ENCODE measurements at places on chromosomes 11 and 22.

DNA sequence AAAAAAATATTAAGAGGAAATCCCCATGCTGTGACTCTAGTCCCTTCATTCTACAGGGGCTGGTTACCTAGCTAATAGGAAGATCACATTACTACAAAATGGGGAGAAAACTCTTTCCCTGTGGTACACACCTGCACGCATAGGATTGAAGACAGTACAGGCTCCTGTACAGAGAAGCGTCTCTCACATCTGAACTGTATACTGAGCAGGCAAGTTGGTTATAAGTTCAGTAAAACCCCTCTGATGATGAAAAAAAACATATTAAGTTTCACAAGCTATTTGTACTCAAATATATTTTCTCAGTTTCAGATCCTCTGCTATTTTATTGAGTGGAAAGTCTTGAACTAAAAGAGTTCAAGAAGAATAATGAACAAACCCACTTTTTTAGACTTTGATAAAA, 156.9 kb upstream of the HSD17B12 start:
- DNase-seq: no peak

DNA sequence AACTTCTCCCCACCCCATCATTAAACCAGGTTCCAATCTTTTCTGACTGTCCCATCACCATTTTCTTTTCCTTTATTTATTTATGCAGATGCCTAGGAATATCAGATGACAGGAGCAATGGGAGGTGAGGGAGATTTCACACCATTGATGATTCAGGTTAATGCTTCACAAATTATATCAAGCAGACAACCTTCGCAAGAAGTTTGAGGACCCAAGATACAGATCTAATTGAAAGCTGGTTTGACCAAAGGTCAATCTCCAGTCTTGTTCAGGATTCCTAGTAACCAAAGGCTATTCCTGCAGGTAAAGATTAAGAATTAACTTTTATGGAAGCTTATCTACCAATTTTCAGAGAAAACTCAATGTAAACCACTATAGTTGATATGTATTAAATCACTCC, 54.4 kb downstream of the SLC35F2 start:
- DNase-seq: no peak

- no peak for DNase-seq
Observed at GRCh38 chr22:35103761-35104160, 37.8 kb downstream of the ISX start.

GRCh38 chr22:40720538-40721256, 41.4 kb downstream of the MCHR1 start:
- no peak for DNase-seq

DNA sequence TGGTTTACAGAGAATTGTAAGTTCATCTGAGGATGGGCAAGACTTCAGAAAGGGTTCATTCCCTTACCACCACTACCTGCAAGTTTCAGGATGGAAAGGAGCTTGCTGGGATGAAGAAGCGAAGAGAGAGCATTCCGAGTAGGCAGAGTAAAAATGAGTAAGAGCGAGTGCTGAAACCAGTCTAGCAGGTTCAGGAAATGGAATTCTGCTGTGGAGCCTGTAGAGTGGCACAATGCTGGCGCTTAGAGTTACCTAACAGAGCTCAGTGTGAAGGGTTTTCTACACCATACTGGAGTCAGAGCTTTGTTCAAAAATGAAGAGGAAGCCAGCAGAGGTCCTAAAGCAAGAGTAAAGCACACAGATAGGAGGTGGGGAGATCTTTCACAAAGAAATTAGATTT, 179.2 kb upstream of the ZC3H12C start:
- DNase-seq: no peak

- DNase-seq: no peak
Observed at GRCh38 chr11:61172356-61172755, 11.1 kb upstream of the VPS37C start.

- no peak for DNase-seq
Observed at GRCh38 chr22:49617866-49618676, 209.6 kb downstream of the BRD1 start.

- DNase-seq: no peak
Observed at GRCh38 chr11:22407267-22407666, 69.1 kb downstream of the SLC17A6 start.

DNA sequence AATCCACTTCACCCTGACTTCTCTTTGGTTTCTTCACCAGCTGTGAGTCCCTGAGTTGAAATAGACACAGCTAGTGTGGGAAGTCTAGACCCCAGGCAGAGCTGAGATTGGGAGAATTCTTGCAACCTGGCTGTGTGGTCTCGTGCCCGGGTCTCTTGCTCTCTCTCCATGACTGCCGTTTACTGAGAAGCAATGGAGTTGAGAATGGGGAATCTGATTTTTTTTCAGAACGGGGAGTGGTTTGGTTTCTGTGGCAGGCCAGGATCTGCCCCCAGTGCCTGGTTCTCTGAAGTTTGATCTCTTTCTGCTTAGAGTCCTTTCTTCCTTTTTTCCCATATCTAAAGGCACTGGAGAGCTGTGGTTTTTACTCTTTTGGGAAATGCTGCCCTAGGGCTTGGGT, 1.5 kb downstream of the SIDT2 start:
- no peak for DNase-seq

- no peak for DNase-seq
Observed at GRCh38 chr11:3809624-3809928, 1.2 kb downstream of the PGAP2 start.

DNA sequence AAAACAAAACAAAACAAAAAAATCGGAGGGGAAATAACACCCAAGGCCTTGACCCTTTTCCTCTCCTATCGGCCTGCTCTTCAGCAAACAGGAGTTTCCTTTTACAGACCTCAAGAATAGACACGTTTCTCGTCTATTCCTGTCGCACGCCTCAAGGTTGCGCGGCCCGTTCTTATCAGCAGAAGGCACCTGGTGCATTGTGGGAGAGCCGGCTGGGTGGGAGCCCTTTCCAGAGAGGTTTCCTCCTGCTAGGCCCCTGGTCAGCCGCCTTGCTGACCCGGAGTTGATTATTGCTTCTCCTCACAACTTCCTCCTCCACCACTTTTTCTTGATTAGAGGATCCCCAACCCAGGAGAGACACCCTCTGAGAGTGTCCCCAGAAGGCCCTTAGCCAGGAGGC, 497.3 kb downstream of the MIAT start:
- DNase-seq: no peak

DNA sequence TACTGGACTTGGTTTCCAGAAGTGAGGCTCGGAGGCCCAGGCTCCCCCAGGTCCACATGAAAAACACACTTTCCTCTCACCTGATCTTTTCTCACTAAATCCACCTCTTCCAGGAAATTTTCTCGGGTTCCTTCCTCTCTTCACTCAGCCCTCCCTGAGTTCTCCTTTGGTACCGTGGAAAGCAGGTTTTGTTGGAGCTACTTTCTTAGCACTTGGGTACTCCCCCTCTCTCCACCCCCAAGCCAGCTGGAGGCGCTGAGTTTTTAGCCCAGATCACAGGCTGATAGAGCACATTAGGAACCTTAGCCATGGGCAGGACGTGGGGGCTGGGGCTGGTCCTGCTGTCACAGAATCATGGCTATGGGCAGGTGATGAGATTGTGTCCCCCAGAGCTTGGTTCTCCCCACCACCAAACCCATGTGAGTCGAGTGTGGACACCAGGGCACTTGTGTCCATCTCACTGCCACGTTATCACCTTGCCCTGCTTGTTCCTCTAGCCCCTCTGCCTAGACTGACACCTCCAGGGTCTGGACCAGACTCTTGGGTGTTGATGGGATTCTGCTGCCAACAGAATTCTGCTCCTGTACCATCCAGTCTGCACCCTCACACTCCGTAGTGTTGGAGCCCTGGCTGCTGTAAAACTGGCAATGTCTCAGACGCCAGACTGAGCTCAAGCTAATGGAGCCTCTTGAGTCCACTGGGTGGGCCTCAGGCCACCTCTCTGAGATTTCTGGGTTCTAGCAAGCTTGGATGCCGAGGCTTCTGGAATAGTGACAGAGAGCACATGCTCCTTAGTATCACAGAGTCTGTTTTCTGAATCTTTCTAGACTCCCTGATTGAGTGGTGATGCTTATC, 74.9 kb upstream of the NARS2 start:
- no peak for DNase-seq

- DNase-seq: no peak
Observed at GRCh38 chr11:67275606-67276409, 9.5 kb downstream of the GRK2 start.

GRCh38 chr11:81869351-81870065, 864.2 kb downstream of the FAM181B start:
- DNase-seq: no peak

DNA sequence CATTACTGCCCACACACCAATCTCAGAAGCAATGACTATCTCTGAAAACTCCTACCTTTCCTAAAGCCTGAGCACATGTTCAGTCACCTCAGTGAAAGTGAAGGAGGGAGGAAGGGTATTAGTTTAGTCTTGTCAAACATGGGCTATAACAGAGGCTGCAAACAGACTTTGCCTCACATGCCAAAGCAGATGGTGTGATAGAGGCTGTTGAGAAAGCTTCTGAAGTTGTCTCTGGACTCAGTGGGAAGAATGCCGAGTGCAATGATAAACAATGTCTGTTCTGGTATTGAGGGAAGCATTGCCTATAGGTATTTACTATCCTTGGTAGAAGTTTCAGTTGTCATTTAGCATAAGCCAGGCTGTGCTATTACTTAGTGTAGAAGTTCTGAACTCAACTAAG, 314.5 kb upstream of the CCDC90B start:
- DNase-seq: no peak

GRCh38 chr11:67600324-67601029, 6.3 kb upstream of the NDUFV1 start:
- no peak for DNase-seq

DNA sequence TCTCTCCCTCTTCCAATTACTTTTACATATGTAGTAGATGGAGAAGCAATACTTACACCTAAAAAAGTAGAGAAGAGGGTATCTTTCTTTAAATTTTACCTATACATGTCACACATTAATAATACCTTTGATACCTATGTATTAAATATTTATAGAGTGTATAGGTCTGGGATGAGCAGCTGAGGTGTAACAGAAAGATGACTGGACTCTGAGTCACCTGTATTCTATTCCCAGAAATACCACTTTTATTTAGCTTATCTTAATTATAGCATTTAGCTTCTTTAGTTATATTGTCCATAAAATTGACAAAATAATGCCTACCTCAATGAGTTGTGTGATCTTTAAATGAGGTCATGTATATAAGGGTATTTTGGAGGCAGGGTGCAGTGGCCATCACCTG, 30.6 kb upstream of the YAP1 start:
- DNase-seq: no peak

- no peak for DNase-seq
Observed at GRCh38 chr22:30044369-30044768, 35.9 kb upstream of the HORMAD2 start.

DNA sequence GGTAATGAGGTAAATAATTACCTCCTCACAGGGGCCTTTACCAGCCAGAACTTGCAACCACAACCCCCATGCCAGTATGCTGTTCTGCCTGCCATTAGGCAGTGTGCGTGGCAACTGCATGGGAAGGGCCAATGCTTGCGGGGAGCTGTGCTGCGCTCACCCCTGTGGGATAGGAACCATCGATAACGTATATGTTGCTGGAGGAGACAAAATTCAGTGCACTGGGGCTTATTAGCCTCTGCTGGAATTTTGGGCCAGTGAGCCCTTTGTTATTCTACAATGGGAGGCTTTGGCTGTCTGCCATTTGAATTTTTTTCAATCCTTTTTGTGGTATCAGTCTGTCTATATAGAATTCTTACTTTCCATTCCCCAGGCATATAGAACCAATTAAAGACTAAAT, 47.3 kb downstream of the PPP2R1B start:
- no peak for DNase-seq

DNA sequence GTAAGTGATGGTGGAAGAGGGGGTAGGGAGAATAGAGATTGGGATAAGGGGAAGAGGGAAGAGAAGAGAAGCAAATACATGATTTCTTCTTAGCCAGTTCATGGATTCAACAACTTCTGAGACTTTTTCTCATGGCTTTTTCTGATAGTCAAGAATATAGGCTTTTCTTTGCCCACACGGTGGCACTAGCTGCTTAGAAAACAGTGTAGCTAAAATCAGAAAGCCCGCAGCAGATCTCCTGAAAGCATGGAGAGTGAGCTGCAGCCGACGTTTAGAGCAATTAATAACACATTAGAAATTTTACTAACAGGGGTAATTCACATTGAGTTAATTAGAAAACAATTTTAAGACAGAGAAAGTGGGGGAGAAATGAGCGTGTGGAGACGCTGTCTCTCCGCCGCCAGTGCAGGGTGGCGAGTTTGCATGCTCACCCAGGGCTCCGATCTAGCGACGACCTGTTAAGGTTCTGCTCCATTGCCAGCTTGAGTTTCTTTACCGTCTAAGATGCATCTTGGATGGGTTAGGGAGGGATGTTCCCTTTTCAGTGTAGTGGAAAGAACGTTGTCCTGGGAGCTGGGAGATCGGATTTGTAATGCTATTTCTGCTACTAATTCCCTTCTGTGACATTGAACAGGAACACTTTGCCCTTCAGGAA, 3.3 kb upstream of the RAG1 start:
- DNase-seq: peak; percentile 76

- DNase-seq: no peak
Observed at GRCh38 chr11:36241497-36241896, 47.7 kb downstream of the COMMD9 start.

GRCh38 chr22:25569361-25569760, 4.9 kb downstream of the GRK3 start:
- DNase-seq: no peak

- DNase-seq: no peak
Observed at GRCh38 chr11:95715777-95716241, 73.8 kb downstream of the FAM76B start.

DNA sequence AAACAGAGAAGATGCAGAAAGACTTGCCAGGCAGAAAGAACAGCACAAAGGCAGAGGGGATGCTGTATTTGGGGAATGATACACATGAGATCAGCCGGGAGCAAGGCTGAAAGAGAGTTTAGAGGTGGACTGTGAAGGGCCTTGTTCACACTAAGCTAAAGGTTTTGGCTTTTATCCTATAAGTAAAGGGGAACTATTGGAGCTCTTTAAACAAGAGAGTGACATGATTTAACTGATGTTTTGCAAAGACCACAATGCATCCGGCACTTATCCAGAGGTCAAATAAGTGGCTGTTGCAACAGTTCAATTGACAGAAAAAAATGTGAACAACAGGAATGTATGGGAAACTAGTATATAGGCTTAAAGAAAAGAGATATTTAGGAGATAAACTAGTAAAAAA, 64.7 kb upstream of the RRAS2 start:
- DNase-seq: no peak

- no peak for DNase-seq
Observed at GRCh38 chr11:83166193-83166866, 9.4 kb downstream of the PCF11 start.

- DNase-seq: no peak
Observed at GRCh38 chr22:45330548-45330947, 20.8 kb downstream of the FAM118A start.

DNA sequence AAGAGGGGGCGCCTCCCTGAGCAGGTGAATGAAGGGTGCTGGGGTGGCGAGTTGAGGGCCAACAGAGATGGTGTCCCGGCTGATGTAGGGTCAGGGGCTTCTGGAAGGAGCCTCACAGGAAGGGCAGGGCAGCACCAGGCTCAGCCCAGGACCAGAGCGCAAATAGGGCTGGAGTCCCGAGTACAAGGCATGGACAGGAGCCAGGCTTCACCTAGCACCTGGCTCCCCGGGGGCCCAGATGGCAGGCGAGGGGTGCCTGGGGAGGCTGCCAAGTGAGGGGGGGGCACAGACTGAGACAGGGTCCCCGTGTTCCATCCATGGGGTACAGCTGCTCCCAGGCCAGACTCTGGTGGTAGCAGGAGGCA, 105.8 kb downstream of the KCNQ1 start:
- DNase-seq: no peak
